ENCODE measurements at places on chromosomes 13 and 19. TPM values are rescaled to one million over a fixed set of nuclear protein-coding genes. Genes with fewer than 3 reads are reported as not detected.

DNA sequence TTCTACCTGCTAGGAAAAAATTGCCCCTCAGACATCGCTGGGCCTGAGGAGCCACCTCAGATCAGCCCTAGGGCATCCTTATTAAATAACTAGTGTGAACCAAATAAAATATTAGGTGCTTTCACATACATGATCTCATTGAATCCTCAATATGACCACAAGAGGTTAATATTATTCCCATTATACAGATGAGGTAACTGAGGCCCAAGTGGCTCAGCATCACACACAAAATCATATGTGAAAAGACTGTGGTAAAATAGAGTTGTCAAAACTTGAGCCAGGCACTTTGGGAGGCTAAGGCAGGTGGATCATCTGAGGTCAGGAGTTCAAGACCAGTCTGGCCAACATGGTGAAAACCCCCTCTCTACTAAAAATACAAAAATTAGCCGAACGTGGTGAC lies 2.9 kb upstream of the DMKN start:
- no peak for DNase-seq

KLK1 gene
- total RNA-seq = 2.2 TPM

THSD1 gene
- 0.28 TPM for total RNA-seq

DNA sequence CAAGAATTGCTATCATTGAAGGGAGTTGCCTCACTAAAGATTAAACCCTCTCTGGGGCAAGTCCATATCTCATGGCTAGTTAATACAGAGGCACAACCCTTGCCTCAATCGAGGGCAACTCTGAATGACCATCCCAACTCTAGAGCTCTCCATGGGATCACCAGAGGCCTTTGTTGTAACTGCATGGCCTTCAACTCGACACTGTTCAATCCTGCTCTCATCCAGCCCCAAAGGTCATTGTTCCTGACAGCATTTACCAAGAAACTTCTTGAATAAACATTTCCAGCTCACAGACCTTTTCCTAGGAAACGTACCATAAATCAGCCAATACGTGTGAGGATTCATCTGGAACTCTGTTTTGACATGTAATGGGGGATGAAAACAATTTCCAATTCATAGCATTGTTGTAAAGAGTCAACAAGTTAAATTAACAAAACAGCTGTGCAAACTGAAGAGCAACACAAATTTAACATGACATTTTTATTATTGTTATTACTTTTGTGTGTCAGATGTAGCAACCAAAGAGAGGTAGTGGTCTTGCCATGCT lies 452.7 kb downstream of the SUCLA2 start:
- no peak for DNase-seq

DNA sequence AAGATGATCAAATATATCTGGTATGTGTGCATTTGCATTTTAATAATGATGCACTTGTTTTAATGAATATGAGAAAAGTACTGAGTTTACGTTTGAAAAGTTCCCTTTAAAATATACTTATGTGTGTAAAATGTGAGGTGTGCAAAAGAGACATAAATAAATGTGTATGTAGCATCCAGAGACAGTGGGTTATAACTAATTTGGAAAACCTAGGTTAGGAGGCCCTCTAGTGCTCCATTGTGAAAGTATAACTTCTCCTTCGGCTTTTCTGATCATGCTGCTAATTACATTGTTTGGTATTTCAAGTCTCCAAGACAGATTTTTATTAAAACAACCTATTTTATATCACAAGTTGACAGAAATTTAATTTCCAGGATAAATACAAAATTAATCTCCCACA lies 30.1 kb downstream of the SCEL start:
- DNase-seq = no peak

DNA sequence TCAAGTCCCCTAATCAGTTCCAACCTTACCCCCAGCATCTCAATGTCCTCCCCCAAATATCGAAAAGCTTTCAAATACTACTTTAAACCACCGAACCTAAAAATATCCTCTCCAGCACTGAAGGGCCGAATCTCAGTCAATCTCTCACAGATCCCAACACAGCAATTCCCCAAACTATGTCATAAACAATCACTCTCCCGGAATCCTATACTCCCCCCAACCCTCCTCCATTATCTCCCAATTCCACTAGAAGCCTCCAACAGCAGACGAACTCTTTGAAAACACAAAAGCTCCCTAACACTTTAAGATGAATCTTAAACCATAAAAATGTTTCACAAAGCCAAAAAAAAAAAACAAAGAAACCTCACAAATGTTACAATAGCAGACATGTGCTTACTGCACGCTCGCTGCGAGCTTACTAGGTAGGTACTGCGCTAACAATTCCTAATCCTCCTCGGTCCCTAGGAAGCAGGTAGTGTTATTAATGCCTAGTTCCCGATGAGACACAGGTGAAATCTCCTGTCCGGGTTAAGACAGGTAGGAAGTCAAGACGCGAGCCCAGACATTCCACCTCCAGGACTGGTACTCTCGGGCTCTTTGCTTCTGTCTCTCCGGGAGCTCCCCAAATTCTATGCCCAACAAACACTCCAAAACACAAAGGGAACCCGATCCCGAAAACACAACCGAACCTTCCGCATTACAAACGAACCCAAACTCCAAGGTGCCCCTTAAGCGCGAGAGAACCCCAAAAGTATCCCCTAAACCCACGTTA lies 14.2 kb downstream of the FBXO46 start:
- no peak for DNase-seq

NAPA gene
- total RNA-seq = 117 TPM

Data from activated CD4-positive, alpha-beta memory T cell treated with anti-CD3 and anti-CD28 coated beads, Interleukin-2, amount 10 ng/mL, durations not matched to agents 7 days and 5 days (primary cell).